Activated T-helper 1 cell treated with anti-CD3 and anti-CD28 coated beads, Interleukin-2, amount 50 U/mL, for 16 hours (primary cell): ENCODE measurements at places on chromosomes 7 and 10.

DNA sequence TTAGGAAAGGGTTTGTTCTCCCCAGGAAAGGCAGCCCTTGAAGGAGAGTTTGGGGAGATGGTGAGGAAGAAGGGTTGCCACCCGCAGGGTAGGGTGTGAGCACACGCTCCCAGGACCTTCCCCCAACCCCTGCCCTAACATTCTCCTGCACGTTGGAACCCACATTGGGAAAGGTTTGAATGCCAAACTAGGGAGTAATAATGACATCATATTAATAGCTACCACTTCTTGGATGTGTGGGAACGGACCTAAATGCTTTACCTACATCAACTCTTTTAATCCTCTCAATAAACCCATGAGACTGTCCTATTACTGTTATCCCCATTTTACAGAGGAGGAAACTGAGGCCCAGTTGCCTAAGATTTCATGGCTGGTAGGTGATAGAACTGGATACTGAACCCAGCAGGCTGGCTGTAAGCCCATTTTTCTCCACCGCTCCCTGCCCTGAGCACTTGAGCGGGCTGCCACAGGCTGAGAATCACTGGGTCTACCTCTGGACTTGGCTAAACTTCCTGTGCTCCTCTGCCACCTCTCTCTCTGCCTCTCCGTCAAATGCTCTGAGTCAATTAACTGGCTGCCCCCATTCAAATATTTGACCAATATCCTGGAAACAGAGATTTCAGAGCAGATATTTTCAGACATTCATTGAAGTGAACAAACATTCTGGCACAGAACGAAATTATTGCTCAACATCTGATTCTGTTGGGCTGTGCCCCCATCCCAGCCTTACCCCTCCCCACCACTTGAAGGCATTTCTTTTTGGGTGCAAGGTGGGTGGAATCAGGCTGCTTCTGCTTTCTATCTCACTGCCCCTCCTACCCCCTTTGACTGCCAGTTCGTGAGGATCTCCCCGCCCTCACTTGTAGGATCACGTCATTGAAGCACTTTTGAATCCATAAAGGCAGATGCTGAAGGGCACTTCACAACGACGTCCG is 129.7 kb downstream of the C10orf105 start:
- no peak for DNase-seq

DNA sequence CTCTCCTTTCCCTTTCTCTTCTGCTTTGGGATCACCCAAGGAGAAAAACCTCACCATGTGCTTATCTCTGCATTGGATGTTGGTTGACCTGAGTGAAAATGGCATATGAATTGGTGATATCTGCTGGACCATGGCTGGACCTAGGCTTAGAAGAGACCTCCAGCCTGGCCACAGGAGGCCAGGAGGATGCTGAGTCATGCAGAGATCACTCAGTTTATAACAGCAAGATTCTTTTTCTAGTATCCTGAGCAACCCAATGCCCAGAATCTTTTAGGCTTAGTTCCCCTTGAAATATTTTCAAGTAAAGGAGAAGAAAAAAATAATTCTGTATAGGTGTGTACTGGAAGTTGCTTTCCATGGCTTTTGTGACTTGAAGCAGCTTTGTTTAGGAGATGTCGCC is 236.3 kb downstream of the KLF6 start:
- no peak for DNase-seq

GRCh38 chr10:123147635-123148413 is at the start of gene HMX2:
Gene HMX2, plus strand, starts transcription at chr10:123148136. Its CDS starts 243 bp downstream, at chr10:123148379.
- DNase-seq = no peak

GRCh38 chr10:88990384-88991160 is at the start of gene FAS:
Gene FAS, plus strand, starts transcription at chr10:88990798. Its CDS starts 79 bp downstream, at chr10:88990877.
- peak; percentile 76 for DNase-seq

GRCh38 chr7:137628216-137628615 is 218.6 kb downstream of the DGKI start:
- DNase-seq = no peak

DNA sequence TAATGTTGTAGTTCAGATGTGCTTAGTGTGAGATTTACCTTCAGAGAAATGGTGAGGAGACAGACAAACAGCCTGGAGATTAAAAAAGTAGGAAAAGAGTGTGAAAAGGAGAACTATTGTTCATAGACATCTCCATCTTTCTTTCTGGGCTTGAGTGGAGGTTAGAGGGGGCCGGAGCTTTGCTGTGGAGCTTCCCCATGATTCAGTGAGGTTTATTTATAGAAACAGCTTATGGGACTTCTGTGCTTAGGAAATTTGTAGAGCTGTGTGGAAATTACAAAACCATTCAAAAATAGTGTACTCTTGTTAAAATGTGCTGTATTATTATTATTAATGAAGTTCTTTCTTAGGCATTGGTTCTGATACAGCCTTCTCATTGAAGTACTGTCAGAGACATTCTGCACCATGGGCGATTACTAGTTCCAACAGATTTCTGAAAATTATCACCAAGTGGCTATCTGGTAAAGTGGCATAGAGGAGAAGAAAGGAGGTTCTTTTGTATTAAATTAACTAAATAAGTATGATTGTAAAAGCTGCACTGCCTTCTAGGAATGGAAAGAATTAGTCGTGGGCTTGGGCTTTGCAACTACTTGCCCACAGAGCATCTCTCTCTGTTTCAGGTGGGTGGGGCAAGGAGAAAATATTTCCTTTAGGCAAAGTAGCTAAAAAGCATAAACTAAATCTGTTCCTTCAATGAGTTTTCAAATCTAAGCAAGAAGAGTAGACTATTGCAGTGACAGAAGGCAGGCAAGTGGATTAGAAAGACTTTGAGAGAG is 8.7 kb upstream of the TCAF1 start:
- DNase-seq = no peak

DNA sequence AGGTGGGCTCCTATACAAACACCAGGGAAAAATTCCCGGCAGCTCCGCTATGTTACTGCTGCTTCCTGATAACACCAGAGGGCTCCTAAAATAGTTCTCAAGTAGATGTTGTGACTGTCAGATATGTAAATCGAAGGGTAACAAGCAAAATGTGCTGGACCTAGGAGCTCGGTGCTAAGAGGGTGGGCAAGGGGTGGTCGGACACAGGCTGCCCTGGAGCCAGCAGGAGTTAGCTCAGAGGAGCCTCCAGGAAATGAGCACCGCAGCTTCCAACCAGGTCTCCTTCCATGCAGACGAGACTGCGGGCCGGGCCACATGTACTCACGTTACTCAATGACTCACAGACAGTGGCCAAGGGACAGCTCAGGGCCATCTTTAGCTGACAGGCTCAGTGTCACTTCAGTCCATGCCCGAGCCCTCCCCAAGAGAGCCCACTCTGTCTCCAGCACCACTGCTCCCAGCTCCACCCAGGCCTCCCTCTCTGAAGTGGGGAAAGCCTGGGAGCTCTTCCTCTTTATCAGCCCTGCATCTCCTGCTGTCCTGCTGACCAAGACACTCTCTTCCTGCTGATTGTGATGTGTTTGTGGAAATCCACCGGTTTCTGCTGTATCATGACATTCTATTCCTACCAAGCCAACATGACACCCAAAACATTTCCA is 37.2 kb upstream of the TMEM273 start:
- no peak for DNase-seq

DNA sequence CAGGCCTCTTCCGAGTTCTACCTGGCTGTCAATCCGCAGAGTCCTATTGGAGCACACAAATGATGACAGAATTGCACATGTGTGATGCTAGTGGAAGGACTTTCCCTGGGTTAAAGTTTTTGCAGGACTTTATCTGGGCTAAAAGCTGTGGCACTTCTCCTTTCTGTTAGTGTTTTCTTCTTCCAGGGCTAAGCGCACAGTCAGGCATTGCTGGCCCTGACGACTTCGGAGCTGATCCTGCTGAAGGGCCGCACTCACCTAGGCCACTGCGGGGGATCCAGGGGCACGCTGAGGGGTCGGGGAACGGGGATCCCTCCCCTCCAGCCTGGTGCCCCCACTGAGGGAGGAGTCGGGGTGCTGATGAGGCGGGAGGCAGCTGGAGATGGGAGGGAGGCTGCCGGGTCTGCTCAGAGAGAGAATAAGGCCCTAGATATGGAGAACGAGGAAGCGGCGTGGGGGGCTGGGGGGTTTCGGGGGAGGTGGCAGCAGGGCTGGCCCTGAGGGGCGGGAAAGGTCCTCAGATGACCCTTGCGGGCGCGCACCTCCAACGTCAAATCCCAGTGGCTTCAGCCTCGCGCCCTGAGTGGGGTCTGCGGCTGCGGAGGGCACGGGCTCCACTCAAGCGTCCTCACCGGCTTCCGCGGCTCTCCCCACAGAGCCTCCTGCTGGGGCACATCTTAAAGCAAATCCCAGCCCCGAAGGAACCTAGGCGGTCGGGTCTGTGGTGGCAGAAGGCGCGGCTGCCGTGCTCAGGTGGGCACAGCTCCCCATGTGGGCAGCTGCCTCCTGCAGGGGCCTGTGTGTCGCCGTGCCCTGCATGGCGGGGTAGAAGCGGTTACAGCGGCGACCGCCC is 30.9 kb downstream of the AGR3 start:
- DNase-seq = no peak

GRCh38 chr7:151616443-151617213 is 96.9 kb upstream of the RHEB start:
- DNase-seq = no peak

GRCh38 chr7:27159266-27160144 is 3.0 kb upstream of the HOXA7 start:
- no peak for DNase-seq

- no peak for DNase-seq
Measured at GRCh38 chr7:69599286-69599954, 1.1 kb downstream of the AUTS2 start.

- no peak for DNase-seq
Measured at GRCh38 chr7:83161186-83161585, 1.5 kb downstream of the PCLO start.

- DNase-seq = no peak
Measured at GRCh38 chr7:77532247-77532646, 4.8 kb upstream of the PTPN12 start.

GRCh38 chr7:23332193-23332592 is 33.1 kb downstream of the MALSU1 start:
- no peak for DNase-seq

GRCh38 chr10:14562218-14563075 is 212.2 kb downstream of the FAM107B start:
- no peak for DNase-seq

- DNase-seq = no peak
Measured at GRCh38 chr10:70055550-70055949, 2.9 kb downstream of the MACROH2A2 start.

DNA sequence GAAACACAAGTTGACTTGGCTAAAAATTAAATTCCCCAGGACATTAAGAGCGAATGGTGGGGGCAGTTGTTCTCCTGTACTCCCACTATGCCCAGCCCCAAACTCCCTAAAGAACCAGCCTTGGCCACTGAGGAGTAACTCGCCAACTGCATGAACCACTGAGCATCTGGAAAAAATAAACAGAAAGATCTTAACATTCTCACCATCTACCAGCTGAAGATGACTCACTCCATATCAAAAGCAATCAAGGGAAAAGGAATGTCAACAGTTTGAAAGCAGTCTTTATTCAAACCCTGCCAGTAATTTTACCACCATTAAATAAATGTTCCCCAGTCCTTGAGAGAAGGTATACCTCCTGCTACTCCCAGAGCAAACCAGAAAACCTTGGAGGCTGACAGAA is 45.4 kb downstream of the CTTNBP2 start:
- DNase-seq = no peak

GRCh38 chr7:37912756-37913155 is 3.9 kb downstream of the SFRP4 start:
- DNase-seq = no peak

DNA sequence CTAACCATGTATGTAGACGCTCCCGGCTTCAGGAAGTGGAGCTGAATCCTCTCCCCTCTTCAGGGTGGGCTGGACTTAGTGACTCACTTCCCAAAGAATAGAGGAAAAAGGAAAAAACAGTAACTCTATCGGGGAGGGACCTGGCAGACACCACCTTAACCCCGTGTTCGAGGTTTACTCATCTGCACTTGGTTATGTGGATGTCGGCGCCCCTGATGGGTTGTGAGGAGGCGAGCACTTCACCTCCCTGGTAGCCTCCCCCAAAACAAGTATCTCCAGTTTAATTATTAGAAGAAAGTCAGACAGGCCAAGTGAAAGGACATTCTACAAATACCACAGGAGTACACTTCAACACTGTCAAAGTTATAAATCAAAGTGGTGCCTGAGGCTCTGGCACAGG is 559.7 kb downstream of the TCERG1L start:
- no peak for DNase-seq

GRCh38 chr7:4739528-4739992 is 35.9 kb upstream of the AP5Z1 start:
- no peak for DNase-seq

DNA sequence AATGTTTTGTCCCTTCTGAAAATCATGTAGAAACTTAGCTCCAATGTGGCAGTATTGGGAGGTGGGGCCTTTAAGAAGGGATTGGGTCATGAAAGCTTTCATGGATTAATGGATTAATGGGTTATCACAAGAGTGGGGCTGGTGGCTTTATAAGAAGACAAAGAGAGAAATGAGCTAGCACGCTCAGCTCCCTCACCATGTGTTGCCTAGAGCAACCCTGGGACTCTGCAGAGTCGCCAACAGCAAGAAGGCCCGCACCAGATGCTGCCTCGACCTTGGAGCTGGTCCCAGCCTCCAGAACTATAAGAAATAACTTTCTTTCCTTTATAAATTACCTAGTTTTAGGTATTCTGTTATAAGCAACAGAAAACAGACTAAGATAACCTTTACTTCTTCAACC is 74.9 kb upstream of the HECW1 start:
- DNase-seq = no peak

DNA sequence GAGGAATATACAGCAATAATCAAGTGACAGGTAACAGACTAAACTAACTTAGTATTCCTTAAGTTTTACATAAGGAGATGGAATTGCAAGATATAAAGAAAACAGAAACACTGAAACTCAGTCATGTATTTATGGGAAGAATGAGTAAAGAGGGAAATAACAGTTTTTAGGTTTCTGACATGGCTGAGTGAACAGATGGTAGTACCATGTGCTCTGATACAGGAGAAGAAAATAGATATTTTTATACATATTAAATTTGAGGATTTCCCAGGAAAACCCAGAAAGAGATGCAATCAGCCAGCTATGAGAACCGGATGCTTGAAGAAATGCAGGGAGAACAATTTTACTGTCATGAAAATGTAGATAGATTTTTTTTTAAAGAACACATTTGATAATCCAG is 669.5 kb upstream of the GRM3 start:
- DNase-seq = no peak

- DNase-seq = no peak
Measured at GRCh38 chr7:20964281-20964918, 177.7 kb upstream of the SP8 start.

GRCh38 chr10:50540069-50540825 is 83.5 kb downstream of the SGMS1 start:
- DNase-seq = peak; percentile 8

- DNase-seq = no peak
Measured at GRCh38 chr7:149375234-149376008, 85.4 kb downstream of the ZNF777 start.

DNA sequence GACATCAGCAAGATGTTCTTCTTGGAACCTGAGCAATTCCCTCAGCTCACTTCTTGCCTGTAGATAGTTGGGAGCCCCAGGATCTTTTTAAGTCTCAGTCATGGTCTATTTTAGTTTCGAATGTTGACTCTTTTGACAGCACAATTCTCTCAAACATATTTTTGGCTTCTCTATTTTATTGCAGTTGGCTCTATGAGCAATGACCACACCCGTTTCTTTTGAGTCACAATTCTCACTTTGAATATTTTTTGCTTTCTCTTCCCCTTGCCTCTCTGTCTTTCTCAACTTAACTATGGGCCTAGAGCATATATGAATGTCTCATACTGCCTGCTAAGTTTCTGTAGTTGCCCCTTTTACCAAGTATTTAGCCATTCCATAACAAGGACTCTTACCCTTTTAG is 222.8 kb downstream of the PTN start:
- DNase-seq = no peak

GRCh38 chr7:135204341-135204749 is 7.0 kb downstream of the WDR91 start:
- DNase-seq = no peak

GRCh38 chr7:158043551-158044481 is 543.8 kb downstream of the PTPRN2 start:
- no peak for DNase-seq
